ENCODE measurements at places on chromosomes 1 and 21.

DNA sequence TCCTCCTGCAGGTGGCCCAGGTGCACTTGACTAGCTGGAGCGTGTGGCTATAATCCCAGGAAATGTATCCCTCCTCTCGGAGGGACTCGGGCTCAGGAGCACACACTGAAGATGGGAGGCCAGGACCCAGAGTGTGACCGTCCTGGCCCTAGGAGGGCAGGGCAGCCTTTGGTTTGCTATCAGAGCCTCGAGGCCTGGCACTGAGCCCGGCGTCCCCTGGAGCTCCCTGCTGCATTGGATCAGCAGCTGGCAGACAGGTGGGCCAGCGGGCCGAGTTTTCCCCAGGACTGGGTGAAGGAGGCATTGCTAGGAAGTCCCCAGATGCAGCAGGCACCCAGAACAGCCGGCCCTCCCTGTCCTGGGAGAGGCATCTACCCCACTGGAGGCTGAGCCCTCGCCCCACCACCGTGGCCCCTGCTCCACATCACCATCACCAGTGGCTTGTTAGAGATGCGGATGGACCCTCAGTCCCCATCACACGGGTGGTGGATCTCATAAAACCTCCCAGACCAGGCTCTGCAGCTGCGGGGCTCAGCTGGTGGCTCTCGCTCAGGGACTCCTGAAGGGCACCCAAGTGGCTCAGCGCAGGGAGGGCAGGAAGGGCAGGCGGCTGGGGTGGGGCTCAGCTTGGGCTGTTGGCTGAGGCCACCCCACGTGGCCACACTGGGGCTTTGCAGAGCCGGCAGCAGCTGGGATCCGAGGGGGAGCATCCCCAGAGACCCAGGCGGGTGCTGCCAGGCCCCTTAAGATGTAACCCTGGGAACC, 32.7 kb upstream of the POFUT2 start:
- no peak for DNase-seq

- no peak for DNase-seq
These were observed 30.0 kb downstream of the HIVEP3 start for GRCh38 chr1:41888756-41889155.

- DNase-seq = no peak
These were observed 13.1 kb upstream of the SLC1A7 start for GRCh38 chr1:53155534-53155933.

- no peak for DNase-seq
These were observed 113.4 kb downstream of the ERG start for GRCh38 chr21:38384675-38385426.

DNA sequence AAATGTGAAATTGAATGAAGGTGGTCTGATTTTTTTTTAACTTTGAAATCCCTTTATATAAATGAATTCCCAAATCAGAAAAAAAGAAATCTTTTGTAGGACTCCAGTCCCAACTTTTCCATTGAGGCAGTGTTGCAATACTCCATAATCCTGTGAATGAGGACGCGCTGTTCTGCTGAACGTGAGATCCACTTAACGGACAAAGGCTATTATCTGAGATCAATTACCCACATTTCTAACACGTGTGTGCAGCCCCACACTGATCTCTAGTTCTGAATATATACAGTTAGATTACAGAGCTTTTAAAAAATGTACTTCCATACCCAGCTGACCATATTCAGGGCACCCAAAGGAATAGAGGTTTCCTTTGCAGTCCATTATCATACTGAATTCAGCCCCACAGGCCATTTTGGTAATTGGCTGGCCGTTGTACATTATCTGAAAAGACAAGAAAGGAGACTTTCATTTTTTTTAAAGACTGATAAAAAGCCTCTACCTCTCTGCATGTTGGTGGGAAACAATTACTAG, 19.0 kb downstream of the RCC2 start:
- no peak for DNase-seq

DNA sequence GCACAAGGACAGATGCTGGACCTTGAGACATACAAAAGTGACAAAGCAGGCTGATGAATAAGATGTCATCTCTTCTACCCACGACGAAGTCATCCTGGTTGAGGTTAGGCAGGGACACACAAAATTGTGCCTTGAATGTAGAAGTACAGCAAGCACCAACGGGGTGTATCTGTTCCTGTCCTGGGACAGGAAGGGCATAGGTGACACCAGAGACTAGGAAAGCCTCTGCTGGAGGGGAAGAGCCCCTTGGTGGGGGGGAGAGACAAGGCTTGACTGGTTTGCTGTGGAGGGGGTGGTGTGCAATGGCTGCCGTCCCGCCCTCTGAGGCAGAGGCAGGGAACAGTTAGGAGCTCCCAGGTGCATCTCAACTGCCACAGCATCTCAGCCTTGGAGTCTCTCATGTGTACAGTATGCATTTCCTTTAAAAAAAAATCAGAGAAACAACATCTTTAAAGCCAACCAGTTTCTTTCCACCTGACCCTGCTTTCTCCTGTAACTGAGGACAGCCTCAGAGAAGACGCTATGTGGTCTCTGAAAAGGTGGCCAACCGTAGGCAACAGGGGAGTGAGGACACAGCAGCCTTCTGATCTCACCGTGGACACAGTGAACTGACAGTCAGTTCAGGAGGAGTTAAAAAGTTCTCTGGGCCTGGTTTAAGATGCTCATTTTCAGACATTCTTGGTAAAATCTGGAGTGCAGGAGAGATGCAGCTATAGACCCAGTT, 17.7 kb upstream of the GFI1 start:
- no peak for DNase-seq

DNA sequence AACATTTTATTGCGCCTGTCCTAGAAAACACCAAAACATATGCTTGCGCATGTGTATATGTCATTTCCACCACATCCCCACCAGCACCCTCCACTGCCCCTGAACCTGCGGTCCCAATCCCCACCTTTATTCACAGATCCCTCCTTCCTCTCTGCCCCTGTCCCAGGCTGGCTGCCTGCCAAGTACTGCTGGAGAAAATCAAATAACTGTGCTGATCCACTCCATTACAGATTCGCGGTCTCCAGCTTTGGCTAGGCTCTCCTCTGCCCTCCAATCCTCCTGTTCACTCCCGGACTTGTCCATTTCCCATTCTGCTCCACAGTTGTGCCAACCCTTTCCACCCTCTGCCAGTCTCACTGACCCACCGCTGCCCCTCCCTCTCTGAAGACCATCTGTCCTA, 59.3 kb upstream of the GJB5 start:
- DNase-seq = no peak

DNA sequence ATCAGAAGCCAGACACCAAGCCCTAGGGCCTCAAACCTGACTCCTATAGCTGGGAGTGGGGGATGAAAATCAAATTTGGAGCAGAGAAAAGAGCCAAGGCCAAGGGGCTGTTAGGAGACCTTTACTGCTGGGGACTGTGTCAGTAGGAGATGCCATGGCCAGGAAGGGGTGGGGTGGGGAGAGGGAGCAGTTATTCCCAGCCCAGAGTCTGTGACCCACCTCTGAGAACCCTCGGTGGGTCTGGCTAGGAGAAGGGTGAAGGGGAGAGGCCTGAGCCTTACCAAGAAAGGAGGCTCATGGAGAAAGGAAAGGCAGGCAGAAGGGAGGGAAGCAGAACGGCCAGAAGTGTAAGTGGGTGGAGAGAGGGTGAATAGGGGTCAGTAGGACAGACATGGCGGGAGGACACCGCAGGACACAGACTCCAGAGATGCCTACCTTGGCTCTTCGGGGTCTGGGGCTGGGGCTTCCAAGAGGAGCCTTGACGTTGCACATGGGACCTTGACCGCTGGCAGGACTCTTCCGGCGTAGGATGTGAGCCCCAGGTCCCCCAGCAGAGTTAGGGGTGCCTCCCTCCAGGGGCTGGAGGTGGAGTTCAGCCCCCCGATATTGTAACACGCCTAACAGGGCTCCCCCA, 1.2 kb downstream of the ADAMTS4 start:
- DNase-seq = no peak

GRCh38 chr1:232655028-232655745, 25.3 kb upstream of the SIPA1L2 start:
- DNase-seq = no peak

DNA sequence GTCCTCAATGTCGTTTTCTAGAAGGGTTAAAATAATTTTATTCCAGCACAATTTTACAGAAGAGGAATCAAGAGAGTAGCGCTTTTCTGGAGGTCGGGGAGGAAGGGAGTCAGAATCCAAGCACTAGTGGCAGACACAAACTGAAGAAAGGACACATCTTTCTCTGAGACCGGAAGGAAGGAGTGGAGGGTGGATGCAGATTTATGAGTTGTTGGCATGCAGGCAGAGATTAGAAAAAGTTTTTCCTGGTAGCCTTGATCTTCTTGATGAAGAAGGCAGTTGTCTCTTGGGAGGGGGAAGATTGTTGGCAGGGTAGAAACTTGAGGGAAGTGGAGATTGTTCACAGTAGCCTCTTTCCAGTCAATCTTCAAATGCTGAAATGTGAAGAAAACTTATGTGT, 149.8 kb downstream of the PAPPA2 start:
- no peak for DNase-seq

DNA sequence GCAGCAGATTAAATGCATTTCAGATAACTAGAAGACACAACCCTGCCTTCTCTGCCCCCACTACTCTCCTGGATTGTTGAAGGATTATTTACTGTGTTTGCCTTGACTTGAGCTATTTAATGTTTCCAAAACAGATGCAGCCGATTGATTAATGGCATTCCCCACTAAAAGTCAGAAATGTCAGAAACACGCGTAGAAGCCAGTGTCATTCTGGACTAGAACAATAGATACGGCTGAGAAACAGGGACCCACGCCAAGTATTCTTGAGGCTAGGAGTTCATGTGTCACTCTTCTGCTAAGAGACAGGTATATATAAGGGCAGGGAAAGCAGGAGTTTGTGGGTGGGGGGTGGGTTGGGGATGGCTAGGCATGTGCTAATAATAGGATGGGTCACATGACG, 366.7 kb upstream of the PROX1 start:
- no peak for DNase-seq

- no peak for DNase-seq
These were observed 384.6 kb downstream of the PLPP3 start for GRCh38 chr1:56194701-56195300.

- DNase-seq = no peak
These were observed 28.3 kb upstream of the VPS13D start for GRCh38 chr1:12201352-12202189.

DNA sequence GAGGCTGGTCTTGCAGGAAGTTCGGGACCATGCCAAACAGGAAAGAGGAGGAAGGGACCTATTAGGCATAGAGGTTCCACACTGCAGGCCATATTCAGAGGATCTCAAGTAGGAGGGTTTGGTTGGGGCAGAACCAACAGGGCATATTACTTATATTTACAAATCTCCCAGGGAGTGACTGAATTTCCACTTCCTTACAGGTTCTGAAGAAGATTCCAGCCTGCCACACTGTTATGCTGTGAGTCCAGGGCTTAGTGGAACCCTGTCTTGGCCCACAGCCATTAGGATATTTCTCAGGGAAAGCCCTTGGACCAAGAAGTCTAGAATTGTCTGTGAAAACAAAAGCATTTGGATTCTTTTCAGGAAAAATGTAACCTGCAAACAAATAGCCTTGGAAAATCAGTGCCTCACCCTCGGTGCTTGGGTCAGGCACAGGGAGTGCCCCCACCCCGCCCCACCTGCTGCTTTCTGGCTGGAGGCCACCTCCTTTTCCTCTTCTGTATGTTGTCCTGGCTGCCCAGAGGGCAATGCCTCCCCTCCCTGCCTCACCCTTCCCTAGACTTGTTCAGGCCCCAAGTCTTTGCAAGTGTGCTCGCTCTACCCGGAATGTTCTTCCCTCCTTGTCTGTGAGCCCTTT, 41.0 kb upstream of the JUN start:
- DNase-seq = no peak

- no peak for DNase-seq
These were observed 47.5 kb downstream of the ROR1 start for GRCh38 chr1:63821091-63822005.

GRCh38 chr1:46616277-46617107, at the start of gene MOB3C:
MOB3C (minus strand) TSS chr1:46616811; CDS start chr1:46613321, 3,490 bp downstream.
- no peak for DNase-seq
